ENCODE measurements at places on chromosomes 3 and 15. TPM values are rescaled to one million over a fixed set of nuclear protein-coding genes. Genes with fewer than 3 reads are reported as not detected.

The GASK1A gene
- total RNA-seq = not detected

DNA sequence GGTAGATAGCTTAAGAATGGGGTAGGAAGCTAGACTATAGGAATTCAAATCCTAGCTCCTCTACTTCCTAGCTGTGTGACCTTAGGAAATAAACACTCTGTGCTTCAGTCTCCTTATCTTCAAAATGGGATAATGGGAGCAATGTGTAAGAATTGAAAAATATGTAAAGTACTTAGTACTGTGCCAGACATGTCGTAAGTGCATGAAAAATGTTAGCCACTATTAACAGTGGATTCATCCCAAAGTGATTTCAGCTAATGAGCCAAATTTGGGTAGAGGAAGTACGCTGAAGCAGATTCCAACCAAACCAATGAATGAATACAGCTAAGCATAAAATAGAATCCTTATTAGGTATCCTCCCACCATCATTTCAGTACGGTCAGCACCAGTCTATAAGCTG is 192.1 kb downstream of the RORA start:
- no peak for DNase-seq

The SLC6A20 gene
- not detected for total RNA-seq

GRCh38 chr3:108029466-108029865 is 61.4 kb downstream of the CD47 start:
- no peak for DNase-seq

DNA sequence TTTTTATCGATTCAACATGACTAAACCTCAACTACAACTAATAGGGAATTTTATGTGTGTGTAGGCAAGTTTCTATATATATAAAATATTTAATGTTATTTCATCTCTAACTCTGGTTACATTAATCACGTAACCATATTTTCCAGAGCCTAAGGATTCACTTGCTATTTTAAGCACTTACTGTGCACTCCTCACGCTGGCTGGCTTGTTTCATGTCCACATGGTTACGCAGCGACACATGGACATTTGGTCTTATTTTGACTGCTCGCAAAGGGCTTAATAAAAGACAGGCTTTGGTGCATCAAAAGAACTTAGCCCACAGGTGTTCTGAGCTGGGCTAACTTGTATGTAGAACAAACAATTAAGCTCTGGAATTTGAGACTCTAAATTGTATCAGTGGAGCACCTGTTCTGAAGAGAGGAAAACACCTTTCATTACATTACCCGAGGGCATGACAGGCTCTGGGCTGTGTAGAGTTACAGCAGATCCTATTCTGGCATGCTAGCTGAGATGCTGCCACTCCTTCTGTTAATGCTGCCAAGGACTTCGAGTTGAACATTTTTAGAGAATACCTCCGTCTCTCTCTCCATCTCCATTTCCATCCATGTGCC is 130.0 kb upstream of the NR2F2 start:
- DNase-seq = no peak

- DNase-seq = no peak
Measured at GRCh38 chr3:42438758-42439157, 28.3 kb upstream of the LYZL4 start.

DNA sequence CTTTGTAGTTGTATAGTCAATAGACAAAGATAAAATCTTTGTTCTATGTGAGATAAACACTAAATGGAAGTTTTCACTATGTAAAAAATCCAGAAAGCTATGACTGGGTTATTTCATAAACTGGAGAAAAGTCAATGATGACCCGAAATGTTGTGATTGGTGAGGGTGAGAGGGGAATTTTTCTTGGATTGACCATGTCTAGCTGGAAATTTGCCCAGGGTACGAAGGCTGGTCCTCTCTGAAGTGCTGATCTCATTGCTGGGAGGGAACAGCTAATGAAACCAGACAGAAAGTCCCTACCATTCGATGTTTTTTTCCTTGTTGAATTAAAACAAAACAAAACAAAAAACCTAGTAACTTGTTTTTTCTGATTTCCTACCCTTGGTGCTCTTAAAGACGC is 14.3 kb downstream of the TPRG1 start:
- no peak for DNase-seq

GRCh38 chr15:49064281-49064653 is 18.0 kb upstream of the SECISBP2L start:
- no peak for DNase-seq

DNA sequence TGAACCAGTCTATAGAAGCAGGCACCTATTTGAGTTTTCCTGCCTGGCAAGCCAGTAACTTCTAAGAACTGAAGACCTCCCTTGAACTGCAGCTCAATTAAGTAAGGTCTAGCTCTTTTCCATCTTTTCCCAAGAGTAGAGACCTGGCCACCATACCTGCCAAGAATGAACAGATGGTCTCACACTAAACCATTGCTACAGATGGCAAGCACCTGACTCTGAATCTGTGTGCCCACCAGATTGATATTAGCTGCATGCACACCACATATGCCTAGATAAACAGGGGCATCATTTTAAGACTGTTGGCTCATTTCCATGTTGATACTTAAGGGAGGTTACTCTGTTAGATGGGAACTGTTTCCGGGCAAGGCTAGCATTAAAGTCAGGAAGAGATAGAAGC is 34.8 kb upstream of the GSK3B start:
- no peak for DNase-seq

DNA sequence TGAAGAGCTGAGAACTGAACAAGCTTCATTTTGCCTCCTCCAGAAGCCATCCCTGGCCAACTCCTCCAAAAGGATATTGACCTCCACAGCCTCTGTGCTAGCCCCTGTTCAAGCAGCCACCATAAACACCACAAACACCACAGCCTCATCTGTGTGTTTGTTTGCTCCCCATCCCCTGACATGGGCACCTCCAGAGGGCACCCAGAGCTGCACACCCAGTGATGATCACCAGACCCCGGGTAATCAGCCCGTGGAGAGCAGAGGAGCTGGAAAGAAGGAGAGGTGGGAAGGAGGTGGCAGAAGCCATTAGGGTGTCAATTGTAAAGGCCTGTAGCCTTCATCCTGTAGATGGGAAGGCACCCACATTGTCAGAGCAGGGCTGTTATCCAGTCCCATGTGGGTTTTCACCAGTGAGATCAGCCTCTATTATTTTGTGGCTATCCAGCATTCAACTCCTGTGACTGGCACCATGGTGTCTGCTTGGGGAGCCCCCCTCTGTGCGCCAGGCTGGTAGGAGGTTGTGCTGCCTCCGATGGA is 6.8 kb upstream of the WNT7A start:
- DNase-seq = no peak

DNA sequence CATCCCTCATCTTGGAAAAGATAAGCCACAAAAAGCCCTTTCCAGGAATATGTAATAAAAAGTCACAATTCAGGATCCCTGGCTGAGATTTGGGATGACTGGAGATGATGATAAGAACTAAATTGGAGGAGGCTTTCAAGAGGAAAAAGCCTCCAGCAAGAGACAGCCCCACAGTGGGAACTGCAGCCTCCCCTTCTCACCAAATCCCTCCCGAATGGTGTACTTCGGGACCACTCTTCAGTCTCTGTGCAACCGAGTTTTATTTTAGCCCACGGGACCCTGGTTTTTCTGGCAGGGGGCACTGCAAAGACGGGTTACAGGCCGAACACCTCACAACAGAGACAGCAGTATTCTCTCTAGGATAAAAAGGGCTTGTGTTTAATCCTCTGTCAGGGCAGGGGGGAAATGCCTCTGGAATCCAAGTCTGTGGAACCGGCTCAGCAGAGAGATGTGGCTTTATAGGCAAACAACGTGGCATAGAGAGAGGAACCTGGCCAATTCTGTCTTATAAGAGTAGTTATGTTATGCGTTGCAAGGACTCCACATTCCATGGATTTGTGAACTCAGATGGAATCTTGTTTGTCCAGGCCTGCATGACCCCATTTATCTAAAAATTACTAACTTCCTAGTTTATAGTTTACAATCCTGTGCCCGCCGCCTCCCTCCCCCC is 1.2 kb upstream of the LMCD1 start:
- DNase-seq = no peak

Measured in T-helper 17 cell (primary cell).